ENCODE measurements at places on chromosomes 6 and 20.

DNA sequence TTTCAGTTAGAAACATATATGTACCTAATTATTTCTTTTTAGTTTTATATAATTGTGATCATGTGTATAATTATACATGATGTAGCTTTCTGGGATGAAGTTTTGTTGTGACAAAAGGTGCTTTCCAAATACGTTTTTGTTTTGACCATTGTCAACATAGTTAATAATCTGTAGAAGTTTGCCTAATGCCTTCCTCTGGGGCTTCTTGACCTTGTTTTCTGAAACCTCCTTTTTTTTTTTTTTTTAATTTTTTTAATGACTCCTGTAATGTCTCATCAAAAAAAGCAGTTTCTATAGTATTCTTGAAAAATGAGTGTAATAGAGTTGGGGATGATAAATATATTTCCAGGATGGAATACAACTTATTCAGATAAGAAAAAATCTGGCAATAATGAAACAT, 434.7 kb upstream of the SOX4 start:
- DNase-seq = no peak

- DNase-seq = no peak
Observed at GRCh38 chr6:1230689-1231605, 81.0 kb upstream of the FOXQ1 start.

- no peak for DNase-seq
Observed at GRCh38 chr20:44997668-44998067, 31.4 kb downstream of the STK4 start.

DNA sequence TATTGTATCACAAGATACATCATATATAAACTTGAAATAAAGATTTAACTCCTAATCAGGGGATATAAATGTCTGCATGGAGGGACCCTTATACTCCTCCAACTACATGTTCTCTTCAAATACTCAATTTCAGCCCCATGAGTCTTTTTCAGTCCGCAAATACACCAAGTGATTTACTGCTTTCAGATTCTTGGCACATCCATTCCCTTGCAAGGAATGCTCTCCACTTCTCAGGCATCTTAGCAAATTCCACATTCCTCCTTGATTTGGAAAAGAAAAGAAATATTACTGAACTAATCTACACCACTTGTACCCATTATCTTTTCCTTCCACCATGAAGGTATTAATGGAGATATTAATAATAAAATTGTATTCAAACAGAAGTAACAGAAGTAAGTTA, 999.4 kb upstream of the GJE1 start:
- no peak for DNase-seq

GRCh38 chr6:157832250-157832967, 9.4 kb downstream of the SNX9 start:
- no peak for DNase-seq

DNA sequence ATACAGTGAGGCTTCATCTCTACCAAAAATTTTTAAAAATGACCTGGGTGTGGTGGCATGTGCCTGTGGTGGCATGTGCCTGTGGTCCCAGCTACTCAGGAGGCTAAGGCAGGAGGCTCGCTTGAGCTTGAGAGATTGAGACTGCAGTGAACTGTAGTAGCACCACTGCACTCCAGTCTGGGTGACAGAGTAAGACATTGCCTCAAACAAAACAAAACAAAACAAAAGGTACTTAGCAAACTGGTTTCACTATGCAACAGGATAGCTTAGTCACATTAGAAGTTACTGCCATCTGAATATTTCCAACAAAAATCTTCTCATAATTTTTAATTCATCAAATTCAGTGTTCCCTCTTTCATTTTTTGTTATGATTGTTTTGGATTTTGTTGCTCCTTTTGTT, 137.9 kb downstream of the QRSL1 start:
- no peak for DNase-seq

Data from anterior cingulate cortex (tissue), 58 donors.